ENCODE measurements at places on chromosomes 1 and 21.

- no peak for DNase-seq
Observed at GRCh38 chr1:242086093-242086492, 87.2 kb upstream of the MAP1LC3C start.

DNA sequence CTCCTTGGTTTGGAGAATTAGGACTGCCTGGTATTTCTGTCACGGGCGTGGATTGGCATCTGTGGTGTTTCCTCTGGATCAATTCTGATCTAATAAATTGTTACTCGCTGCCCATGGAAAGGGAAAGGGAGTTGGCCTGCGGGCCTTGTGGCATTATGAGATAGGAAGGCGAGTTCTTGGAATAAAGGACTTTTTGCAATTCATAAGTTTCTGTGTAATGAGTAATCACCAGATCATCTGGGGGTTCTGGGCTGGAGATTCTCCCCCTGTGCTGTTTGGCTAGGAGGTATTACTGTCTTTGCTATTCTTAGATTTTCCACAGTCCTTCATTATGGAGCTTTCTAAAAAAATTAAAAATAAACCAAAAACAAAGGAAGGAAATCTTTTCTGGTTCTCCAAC is 315.9 kb downstream of the CAMTA1 start:
- DNase-seq, result no peak

DNA sequence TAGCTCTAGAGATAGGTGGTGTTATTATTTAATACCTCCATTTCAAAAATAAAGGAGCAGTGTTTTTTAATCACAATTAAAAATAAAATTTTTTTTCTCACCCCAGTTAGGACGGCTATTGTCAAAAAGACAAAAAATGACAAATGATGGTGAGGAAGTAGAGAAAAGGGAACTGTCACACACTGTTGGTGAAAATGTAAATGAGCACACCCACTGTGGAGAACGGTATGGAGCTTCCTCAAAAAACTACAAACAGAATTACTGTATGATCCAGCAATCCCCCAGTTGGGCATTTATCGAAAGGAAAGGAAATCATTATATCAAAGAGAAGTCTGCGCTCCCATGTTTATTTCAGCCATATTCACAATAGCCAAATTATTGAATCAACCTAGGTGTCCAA is 148.7 kb upstream of the NR5A2 start:
- peak; percentile 51 for DNase-seq

DNA sequence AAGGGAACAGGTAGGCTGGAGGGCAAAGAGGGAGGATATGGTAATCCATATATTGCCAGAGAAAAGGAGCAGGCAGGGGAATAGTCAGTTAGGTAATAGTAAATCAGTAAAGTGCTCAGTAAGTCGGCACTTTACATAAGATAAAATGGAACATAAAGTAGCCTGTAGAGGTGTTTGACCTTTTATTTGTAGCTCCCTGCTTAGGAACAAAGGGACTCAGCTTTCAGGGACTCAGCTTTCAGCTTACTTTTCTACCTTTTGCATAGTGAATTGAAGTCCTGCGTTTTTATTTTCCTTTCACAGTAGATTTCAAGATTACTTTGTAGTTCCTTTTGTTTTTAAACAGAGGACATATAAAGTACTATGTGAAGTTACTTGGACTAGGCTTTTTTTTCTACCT is 87.3 kb downstream of the ITSN1 start:
- no peak for DNase-seq

- no peak for DNase-seq
Observed at GRCh38 chr1:180781718-180782117, 131.0 kb upstream of the KIAA1614 start.

GRCh38 chr1:109412551-109412950 is 13.7 kb downstream of the PSMA5 start:
- DNase-seq, result no peak
